ENCODE measurements at places on chromosomes 7 and 10.

- no peak for DNase-seq
Measured at GRCh38 chr7:38842746-38843145, 66.2 kb downstream of the VPS41 start.

GRCh38 chr10:84089162-84089561 lies 50.1 kb upstream of the GHITM start:
- no peak for DNase-seq

GRCh38 chr7:22723637-22724036 lies 3.4 kb upstream of the IL6 start:
- DNase-seq: no peak

DNA sequence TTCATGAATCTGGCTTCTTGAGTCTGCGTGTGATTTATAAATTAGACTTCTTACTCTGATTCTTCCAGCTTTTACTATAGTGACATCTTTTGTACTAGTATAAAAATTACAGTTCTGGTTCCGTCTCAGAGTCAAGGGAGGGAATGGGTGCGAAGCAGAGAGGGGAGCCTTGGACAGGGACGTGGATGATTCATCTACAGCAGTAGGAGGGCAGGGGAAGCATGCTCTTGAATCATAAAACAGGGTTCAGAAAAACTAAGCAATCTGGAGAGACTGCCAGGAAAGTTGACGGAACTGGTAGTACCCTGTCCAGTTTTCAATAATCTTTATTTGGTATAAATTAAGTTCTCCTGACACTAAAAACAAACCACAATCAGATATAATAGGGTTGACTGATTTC lies 58.1 kb downstream of the ITGA8 start:
- DNase-seq: no peak

GRCh38 chr7:24851786-24852185 lies 94.5 kb upstream of the GSDME start:
- DNase-seq: no peak

GRCh38 chr10:5540891-5541290 lies 16.1 kb downstream of the CALML3 start:
- no peak for DNase-seq

DNA sequence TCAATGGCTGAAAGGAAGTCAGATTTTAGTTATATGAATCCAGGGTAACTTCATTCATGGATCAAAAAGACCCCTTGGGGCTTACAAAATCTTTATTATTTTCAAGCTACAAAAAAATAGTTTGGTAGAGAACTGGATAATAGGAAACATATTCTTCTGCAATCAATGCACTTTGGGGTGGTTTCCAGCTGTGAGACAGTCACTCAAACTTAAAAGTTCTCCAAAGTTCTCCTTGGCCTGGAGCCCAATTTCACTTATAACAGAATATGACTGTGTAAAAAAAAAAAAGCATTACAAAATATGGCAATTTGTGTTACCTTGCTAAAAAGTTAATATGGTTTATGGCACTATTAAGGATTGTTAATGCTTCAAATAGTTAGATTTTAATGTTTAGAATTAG lies 255.5 kb downstream of the AGMO start:
- no peak for DNase-seq

DNA sequence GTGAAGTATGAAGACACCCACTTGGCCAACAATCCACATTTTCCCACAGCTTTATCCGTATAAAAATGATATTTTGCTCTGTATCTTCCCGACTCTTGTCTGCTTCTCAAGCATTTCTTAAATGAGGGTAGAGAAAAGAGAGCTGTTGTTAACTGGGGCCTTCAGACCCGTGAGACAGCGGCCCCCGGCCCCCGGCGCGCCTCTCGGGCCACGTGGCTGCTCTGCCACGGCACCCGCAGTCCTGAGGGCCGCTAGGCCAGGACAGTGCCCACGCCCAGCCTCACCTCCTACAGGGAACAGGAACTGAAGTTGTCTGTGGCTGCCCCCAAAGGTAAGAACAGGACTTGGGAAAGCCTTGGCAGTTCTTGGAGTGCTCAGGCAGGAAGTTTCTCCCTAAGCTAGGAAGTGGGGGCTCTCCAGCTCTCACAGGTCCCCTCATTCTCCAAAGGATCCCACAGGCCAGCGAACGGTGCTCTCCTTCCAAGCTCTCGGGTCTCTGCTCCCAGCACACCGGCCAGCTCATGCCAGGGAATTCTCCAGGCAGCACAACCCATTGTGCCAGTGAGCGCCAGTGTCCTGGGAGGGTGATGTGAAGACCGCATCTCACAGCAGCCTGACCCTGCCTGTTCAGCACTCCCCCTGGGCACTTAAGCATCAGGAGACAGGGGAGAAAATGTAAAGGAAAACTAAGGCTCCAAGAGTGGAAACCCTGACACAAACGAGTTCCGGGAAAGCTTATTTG lies 230.3 kb upstream of the PFKP start:
- DNase-seq: no peak

- no peak for DNase-seq
Measured at GRCh38 chr7:152330827-152331226, 105.0 kb downstream of the KMT2C start.

DNA sequence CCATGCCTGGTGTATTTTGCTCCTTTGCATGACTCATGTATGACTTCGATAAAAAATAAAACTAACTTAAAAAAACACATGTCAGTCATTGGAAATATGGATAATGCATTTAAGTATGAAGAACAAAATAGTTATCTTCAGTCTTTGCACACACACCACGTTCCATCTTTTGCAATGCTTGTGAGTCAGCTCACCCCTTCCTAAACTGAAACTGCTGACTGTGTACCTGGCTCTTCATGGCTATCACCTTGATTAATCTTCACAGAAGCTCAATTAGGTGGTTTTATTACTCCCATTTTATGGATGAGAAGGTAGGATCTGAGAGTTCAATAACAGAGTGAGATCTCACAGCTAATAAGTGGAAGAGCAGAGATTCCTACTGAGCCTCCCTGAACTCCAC lies 79.5 kb downstream of the CARD11 start:
- DNase-seq: no peak

DNA sequence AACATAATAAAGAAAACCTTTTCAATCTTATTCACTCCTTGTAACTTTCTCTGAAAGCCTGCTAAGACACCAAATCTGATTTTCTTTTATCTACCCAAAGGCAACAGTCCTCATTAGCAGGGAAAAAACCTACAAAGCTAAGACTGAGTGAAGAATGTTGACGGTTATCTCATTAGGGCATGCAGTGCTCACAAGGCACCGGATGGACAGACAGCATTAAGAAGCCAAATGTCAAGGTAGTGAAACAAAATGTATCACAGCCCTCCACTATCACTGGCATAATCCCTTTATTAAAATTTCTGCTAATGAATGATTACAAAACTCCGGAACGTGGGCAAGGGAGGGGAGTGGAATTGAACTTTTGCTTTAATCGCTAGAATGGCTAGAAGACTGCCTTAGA lies 442.8 kb downstream of the NEBL start:
- no peak for DNase-seq

GRCh38 chr10:97612386-97612785 lies 20.9 kb downstream of the MORN4 start:
- peak; percentile 44 for DNase-seq

DNA sequence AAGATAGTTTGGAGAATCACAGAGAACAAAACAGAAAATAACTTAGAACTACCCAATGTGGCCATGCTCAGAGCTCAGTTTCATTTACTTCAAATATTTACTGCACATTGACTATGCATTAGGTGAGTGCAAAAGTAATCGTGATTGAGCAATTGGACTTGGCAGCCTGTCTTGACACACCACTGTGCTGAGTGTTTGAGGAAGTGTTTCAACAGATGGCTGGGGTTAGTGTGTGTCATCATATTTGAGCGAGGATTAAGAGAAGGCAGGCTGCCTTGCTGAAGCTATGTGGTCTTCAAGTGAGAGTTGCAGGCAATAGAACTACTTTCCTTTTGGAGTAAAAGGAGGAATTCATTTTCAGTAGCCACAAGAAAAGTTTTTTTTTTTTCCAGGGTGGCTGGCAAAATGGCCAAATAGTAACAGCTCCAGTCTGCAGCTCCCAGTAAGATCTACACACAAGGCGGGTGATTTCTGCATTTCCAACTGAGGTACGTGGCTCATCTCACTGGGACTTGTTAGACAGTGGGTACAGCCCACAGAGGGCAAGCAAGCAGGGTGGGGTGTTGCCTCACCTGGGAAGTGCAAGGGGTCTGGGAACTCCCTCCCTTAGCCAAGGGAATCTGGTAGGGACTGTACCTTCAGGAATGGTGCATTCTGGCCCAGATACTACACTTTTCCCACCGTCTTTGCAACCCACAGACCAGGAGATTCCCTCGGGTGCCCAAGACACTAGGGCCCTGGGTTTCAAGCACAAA lies 37.6 kb downstream of the AKR1C4 start:
- no peak for DNase-seq

- no peak for DNase-seq
Measured at GRCh38 chr10:10845185-10845584, 172.5 kb upstream of the CELF2 start.

DNA sequence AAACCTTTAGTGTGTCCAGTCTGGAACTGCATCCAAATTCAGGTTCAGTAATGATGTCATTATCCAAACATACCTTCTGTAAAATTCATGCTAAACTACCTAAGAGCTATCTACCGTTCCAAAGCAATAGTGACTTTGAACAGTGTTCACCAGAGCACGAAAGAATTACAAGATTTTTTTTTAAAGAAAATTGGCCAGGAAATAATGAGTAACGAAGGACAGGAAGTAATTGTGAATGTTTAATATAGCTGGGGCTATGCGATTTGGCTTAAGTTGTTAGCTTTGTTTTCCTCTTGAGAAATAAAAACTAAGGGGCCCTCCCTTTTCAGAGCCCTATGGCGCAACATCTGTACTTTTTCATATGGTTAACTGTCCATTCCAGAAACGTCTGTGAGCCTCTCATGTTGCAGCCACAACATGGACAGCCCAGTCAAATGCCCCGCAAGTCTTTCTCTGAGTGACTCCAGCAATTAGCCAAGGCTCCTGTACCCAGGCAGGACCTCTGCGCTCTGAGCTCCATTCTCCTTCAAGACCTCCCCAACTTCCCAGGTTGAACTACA lies 694 bp upstream of the FAS start:
- no peak for DNase-seq

DNA sequence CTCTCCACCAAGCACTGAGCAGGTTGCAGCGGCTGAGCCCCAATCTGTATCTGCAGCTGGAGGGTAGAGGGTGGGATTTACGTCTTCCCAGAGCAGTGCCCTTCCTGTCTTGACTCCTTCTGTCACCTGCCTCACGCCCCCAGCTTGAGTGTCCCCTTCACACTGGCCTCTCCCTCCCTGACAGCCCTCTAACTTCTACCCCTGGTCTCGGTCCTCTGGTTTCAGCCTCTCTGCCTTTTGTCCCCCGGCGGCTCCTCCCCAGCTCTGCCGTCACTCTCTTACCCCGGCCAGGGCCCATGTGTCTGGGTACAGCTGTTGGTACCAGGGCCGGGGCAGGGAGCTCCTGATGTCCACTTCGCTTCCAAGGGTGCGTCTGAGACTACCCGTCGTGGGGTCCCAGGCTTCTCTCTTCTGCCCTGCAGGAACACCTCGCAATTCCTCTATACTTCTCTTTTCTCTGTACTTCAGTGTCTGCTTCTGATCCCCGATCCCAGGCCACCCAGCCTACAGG lies 654 bp downstream of the MUC3A start:
- DNase-seq: no peak

DNA sequence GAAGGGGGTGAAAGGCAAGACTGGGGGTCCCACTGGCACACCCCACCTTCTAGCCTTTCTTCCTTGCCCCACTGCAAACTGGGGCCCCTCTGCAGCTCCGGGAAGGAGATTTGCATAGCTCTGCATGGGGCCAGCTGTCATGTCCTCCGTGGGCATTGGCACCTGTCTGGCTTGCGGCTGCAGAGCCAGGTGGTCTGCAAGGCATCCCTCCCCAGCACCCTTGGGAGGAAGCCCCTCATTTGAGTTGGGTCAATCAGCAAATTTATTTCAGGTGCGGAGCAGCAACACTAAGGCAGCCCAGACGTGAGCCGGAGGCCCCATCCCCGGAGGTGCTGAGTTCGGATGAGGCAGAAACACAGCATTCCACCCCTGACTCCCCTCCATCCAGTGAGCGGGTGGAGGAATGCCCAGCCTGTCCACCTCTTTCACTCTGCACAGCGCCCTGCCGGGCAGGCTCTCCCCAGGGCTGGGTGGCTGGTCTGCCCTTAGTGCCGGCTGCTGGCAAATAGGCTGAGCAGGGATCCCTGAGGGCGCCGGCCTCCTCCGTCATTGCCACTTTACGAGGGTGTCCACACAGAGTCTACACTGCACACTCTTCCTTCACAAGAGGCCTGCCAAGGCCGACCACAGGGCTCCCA lies 143.2 kb downstream of the TCERG1L start:
- no peak for DNase-seq

DNA sequence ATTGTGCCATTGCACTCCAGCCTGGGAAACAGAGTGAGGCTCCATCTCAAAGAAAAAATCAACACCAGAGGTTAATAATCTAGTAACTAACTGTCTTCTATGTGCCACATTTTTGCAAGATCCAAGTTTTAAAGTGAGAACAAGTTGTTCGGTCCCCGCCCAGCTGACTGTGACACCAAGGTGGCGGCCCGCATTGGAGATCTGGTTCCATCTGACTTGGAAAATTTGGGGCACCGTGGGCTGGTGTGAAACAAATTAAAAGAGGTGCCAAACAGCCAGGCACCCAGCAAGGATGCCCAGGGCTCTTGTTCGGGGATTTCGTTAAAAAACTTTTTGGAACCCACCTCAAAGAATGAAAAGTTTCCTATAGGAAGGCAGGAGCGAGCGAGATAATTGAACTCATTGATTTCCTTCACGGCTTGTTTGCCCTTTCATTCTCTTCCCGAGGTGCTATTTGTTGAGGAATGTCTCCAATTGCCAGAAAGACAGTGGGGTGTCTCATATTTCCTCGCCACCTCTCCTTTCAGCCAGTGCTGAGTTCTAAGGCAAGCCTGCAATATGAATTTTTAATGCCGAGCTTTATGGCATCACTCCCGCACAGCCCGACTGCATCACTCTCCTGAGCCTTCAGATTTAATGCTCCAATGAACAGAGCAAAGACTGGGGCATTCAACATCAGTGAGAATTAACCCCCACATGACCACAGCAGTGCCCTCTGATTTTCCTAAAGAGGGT lies 156.9 kb upstream of the SH2B2 start:
- no peak for DNase-seq

GRCh38 chr10:117160567-117160966 lies 22.5 kb upstream of the VAX1 start:
- no peak for DNase-seq

DNA sequence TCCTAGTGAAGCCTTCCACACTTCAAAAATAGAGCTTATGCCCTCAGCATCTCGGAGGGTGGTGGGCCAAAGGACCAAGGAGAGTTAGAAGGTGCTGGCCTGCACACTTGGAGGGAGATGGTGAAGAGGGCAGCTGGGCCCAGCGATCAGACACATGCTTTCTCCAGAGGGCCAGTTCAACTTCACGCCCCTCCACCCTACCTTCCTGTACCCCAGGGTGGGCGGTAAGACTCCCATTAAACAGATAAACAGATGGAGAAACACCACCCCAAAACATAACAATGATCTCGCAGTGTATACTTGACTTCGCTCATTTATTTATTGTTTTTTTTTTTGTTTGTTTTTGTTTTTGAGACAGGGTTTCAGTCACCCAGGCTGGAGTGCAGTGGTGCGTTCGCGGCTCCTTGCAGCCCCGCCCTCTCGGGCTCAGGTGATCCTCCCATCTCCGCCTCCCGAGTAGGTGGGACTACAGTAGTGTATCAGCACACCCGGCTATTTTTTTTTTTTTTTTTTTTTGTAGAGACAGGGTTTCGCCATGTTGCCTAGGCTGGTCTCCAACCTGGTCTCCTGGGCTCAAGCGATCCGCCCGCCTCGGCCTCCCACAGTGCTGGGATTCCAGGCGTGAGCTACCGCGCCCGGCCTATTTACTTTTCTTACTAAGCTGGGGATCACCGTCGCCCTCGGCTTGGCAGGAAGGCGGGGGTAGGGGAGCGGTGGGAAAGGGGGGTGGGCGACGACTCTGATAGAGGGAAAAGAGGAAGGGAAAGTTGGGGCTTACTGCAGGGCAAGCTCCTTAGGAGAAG lies 1.8 kb downstream of the C10orf95 start:
- DNase-seq: peak; percentile 83
